Stimulated activated CD4-positive, alpha-beta T cell treated with anti-CD3 and anti-CD28 coated beads, Interleukin-1b, Interleukin-23, amount 100 ng/mL, for 1 hour (primary cell): ENCODE measurements at places on chromosomes 7 and 10.

GRCh38 chr10:113980408-113981087 is 63.1 kb upstream of the ADRB1 start:
- DNase-seq = no peak

GRCh38 chr10:128781637-128782036 is 655.4 kb upstream of the MKI67 start:
- DNase-seq = no peak

DNA sequence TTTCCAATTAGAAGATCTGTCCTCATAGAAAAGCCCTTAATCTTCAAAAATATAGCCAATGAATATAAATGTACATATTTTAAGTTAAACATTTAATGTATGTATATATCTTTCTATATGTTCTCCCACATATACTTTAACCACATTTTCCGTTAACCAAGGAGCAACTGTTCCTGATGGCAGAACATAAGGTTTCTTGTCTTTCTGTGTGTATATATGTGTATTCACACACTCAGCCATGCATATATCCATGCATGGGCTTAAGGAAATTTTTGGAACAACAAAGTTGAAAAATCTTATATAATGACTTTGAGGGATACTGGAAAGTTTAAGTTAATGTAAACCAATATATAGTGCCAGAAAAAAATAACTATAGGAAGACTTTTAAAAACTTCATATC is 274.0 kb downstream of the DGKB start:
- no peak for DNase-seq

- no peak for DNase-seq
These were observed 376.9 kb downstream of the LRRTM3 start for GRCh38 chr10:67302701-67303100.

- no peak for DNase-seq
These were observed 15.4 kb downstream of the GSDME start for GRCh38 chr7:24741679-24742505.

GRCh38 chr10:132143162-132143561 is 43.6 kb upstream of the DPYSL4 start:
- no peak for DNase-seq

GRCh38 chr7:129160161-129160905 is 15.8 kb downstream of the TSPAN33 start:
- DNase-seq = no peak
